Stimulated activated CD8-positive, alpha-beta memory T cell treated with anti-CD3 and anti-CD28 coated beads, Interleukin-4, amount 100 ng/mL, for 1 hour (primary cell): ENCODE measurements at places on chromosomes 5 and 9.

- DNase-seq: no peak
Measured at GRCh38 chr5:19122923-19123322, 865.1 kb downstream of the CDH18 start.

GRCh38 chr5:130104895-130105688 lies 200.8 kb downstream of the CHSY3 start:
- DNase-seq: no peak

DNA sequence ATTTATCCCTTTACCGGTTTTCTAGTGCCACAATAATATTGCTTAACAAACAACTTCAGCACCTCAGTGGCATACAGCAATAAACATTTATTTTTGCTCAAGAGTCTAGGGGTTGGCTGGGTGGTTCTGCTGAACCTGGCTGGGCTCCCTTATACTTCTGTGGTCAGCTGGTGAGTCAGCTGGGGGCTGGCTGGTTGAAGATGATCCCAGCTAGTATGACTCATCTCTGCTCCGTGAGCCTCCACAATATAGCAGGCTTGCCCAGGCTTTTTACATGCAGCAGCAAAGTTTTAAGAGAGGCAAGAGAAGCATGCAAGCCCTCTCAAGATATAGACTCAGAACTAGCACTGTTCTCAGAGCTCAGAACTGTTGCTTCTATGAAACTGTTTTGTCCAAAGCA lies 523.5 kb upstream of the CLINT1 start:
- DNase-seq: no peak

DNA sequence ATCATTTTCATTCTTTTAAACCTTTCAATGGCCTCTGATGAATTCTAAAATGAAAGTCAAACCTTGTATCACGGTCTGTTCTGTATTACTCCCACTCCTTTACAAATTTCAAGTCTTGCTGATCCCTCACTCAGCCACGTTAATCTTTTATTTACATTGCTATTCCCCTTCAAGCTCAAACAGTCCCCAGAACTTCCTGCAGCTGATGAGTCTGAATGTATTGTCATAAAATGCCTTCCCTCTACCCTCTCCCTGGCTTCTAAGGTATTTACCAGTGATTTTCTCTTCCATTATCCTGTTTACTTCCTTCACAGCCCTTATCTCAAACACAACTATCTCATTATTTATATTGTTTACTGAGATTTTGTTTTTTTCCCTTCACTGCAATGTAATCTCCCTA lies 562.3 kb upstream of the C9orf72 start:
- DNase-seq: no peak

DNA sequence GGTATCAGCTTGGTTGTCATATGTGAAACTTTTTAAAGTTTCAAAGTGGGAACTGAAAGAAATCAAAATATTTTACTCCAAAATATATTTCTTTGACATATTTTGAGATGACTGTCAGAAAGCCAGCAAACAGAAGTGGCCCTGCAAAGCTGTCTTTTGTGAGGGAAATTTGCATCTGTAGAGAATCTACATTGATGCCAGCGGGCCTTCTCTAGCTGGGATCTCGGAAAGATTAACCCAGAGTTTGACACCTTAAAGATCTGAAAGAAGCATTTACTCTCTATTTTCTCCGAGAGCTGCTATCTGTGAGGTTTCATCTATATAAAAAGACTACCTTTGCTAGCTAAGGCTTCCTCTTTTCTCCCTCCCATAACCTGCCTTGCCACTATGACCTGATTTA lies 303.6 kb downstream of the FBXL17 start:
- no peak for DNase-seq

DNA sequence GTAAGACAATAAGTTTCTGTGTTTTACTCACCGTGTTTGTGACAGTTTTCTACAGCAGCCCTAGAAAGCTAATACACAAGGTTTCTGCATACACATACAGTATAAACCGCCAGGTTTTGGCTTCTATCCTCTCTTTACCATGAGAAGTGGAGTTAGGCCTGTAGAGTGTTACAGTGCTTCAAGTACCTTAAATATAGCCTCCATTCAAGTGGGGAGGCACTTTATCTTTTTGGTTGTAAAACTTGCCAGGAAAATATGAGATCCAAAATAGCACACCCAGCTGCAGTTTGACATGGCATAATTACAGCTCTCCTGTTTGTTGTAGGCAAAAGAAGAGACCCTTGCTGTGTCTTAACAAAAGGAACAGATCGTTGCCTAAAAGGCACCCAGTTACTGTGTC lies 90.3 kb upstream of the PTPN3 start:
- no peak for DNase-seq

GRCh38 chr5:87949676-87950631 lies 318.7 kb downstream of the TMEM161B start:
- no peak for DNase-seq

- no peak for DNase-seq
Measured at GRCh38 chr5:175214152-175214551, 229.8 kb downstream of the DRD1 start.

- DNase-seq: no peak
Measured at GRCh38 chr5:76492819-76493189, 89.7 kb downstream of the IQGAP2 start.

DNA sequence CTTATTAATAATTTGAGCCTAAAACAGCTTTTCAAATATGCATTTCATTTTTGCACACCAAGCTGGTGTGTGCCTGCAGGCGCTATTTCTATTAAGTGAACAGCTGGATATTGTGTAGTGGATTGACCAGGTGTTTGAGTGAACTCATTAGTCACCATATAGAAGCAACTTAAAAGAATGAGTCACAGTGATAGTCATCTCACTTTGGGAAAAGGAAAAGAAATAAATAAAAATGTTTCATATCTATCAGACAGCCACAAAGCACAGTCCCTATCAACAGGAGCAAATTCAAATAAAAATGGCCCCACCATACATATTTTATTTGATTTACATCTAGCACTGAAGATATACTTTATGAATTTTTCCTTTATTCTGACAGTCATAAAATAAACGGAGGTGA lies 456.5 kb upstream of the CDH9 start:
- DNase-seq: no peak

- DNase-seq: no peak
Measured at GRCh38 chr9:127495884-127496555, 44.7 kb downstream of the LRSAM1 start.

GRCh38 chr9:27192291-27192960 lies 83.4 kb downstream of the TEK start:
- DNase-seq: no peak

GRCh38 chr9:95644377-95644776 lies 127.6 kb upstream of the PTCH1 start:
- no peak for DNase-seq

DNA sequence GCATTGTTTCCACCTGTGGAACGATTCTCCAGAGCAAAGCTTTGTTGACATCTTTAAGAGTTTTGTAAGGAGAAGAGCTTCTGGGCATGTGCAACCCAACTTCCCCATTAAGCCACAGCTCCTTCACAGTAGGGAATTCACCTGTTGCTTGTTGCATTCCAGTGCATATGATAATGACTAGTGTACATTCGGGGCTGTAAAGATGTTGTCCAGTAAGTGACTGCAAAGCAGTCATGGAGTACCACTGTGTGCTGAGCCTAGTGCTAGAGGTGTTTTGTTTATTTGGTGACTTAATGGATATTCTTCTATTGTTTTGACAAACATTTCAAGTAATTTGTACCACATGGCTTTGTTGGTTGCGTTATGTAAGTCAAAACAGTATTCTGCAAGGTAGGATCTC lies 12.8 kb downstream of the UGCG start:
- DNase-seq: no peak

DNA sequence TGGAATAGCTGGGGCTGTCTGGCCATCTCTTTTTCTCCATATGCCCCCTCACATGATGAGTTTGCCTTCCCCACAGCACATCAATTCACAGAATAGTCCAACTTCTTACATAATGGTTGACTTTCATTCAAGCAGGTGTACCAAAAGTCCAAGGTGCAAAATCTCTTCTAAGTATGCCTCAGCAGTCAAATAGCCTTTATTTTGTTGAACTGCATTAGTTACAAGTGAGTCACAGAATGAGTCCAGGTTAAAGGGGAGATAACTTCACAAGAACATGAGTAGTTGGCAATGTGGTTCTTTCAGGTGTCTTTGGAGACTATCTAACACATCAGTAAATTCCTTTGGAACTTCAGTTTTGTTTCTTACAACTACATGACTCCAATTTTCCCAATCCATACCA lies 672.5 kb downstream of the PRELID2 start:
- no peak for DNase-seq

DNA sequence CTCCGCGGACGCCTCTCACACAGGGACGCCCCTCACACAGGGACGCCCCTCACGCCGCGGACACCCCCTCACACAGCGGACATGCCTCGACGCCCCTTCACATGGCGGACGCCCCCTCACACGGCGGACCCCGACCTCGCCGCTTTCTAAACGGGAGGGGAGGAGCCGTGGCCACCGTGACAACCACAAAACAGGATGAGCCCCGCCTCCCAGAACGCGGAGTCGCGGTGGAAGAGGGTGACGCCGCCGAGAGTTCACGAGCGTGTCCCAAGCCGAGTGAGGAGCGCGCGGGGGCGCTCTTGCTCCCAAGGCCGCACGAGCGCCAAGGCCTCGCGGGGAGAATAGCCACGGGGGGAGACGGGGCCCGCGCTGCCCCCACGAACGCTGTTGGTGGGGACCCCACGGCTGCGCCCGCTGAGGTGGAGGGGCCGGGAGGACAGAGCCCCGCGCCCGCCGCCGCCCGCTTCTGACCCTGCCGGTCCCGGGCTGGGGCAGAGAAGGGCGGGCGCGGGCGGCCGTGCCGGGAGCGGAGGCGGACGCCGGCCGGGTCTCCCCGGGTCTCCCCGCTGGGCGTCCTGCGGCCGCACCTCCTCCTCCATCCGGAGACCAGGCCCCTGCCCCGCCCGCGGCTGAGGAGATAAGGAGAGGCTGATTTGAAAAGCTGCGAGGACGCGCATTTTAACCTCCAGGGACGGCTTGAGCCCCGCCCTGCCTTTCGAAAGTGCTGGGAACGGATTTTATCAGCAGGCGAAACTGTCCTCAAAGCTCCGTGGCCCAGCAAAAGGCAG lies 3.9 kb upstream of the NKD2 start:
- no peak for DNase-seq

DNA sequence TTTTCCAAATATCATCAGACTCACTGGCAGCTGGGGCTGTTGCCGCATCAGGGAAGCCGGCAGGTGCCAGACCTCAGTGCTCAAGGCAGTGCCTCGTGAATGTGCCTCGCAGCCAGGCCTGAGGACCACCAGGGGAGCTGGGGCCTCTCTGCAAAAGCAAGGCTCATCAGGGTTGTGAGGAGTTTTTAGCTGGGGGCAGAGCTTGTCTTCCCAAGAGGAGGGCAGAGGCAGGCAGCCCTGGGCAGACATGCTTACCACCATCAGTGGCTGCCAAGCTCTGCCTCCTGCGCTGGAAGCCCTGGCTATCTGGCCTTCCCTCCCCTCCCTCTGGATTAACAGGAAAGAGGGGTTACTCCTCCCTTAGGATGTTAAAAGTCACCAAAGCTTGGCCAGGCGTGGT lies 8.8 kb upstream of the TBC1D9B start:
- no peak for DNase-seq

DNA sequence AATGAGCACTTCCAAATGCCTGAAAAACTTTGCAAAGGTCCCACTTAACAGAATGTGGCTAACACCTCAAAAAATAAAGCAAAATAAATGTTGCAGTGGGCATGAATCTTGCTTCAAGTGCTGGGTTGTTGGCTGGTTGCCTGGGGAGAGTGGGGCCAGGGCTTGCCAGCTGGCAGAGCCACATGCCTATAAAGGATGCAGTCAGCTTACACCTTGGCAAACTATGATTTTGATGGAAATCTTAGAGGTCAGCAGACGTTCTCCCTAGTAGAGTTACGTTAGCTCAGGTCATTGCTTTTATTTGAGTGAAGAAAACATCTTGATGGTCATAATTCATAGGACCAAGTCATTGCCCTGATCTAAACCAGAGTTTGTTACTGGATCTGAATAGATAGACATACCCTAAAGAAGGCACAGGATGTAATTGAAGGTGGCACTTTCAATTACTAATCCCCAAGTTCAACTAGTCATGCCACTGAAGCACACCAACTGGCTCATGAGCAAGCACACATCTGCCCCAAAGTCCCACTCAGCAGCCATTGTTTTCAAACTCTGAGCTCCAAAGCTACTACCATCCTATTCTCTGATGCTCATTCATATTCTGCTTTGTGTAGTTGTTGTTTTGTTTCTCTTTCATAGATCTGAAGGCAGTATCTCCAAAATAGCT lies 51.2 kb upstream of the ZSWIM6 start:
- DNase-seq: no peak

DNA sequence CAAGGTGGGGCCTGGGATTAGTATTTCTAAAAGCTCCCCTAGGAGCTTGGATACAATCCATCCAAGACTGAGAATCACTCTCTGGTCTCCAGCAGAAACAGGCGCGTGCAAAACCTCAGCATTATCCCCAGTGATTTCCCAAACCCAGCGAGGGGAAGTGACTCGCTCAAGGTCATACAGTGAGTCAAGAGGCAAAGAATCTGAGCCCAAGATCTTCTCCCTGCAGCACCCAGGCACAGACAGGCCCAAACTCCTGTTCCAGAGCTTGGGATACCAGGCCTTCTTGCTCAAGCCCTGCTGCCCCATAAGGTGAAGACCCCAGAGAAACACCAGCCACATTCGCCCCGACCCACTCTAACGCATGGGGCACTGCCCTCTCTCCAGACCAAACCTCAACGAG lies 33.2 kb downstream of the SHB start:
- no peak for DNase-seq

DNA sequence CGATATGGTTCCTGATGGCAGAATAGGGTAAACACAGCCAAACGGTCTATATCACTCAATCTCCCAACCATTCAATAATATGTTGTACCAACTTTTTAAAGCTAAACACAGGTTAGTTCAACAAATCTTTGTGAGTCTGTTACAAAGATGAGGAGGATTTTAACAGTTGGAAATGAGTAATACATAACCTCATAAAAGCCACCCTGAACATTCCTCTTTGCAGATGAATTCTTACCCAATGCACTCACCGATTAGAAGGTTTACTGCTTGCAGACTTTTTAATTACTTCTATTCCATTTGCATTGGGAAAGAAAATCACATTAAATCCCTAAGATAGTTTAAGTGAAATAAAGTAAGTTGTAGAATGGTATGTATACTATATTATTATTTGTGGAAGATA lies 23.3 kb upstream of the TRMT10B start:
- no peak for DNase-seq

GRCh38 chr5:73766902-73767301 lies 140.9 kb downstream of the ARHGEF28 start:
- no peak for DNase-seq

- no peak for DNase-seq
Measured at GRCh38 chr5:122439645-122440044, 127.6 kb downstream of the SNCAIP start.

DNA sequence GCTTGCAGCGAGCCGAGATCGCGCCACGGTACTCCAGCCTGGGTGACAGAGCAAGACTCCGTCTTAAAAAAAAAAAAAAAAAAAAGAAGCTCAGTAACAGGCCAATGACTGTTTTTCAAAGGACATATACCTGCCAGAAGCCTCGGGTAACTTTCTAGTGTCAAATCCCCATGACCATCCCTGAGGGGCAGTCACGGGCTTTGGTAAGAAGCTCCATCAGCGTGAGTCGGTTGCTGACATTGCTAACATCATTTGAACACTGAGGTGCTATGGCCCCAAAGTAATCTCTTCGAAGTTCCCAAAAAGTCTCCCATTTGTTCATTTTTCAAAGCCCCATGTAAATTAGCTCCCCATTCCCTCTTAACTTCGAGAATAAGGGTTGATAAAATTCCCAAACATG lies 11.6 kb downstream of the NAIP start:
- DNase-seq: no peak

GRCh38 chr9:129446828-129447550 lies 173.9 kb downstream of the C9orf50 start:
- DNase-seq: no peak

- no peak for DNase-seq
Measured at GRCh38 chr5:174816858-174817257, 92.5 kb downstream of the MSX2 start.

- no peak for DNase-seq
Measured at GRCh38 chr9:8408575-8409190, 609.1 kb upstream of the DMAC1 start.
